Suppressor macrophage treated with lipopolysaccharide for 4 hours (primary cell): ENCODE measurements at places on chromosomes 4 and X.

DNA sequence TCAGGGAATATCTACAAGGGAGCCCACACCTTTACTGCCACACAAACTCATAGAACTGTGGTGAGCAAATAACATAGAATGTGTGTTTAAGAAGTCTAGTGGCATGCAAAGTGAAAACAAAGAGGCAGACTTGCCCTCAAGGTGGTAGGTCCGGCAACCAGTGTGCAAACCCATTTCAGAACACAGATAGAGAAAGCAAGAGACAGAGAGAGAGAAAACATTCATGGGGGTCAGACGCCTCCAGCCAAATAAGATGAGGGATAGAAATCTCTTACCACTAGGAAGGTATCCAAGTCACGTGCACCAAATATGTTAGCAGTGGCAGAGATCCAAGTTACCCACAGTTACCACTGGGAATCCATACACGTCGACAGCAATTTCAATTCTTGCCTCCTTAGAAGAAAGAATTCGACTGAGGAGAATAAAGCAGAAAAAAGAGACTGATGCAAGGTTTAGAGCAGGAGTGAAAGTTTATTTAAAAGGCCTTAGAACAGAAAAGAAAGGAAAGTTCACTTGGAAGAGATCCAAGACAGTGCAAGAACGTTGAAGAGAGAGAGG lies 252.8 kb downstream of the NAP1L3 start:
- DNase-seq, result no peak

- no peak for DNase-seq
These were observed 356.4 kb upstream of the CXorf51A start for GRCh38 chrX:147170993-147171392.

DNA sequence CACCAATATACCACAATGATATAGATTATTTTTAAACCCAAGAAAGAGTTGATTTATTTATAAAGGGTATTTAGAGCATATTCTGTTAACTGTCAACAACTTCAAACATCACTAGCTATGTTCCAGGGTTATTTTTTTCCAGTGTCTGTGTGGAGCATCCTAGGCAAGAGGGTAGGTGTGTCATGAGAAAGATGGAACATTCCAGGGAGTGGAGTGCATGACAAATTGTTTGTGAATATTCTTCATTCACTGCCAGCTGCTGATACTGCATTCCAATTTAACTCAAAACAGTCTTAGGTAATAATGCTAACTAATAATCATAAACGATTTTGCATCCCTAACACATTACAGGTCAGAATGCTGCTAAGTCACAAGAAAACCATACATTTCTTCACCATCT lies 148.7 kb upstream of the RASGEF1B start:
- DNase-seq, result no peak

GRCh38 chr4:138800421-138800820 lies 215.2 kb upstream of the NOCT start:
- DNase-seq, result no peak

GRCh38 chr4:52195869-52196268 lies 144.8 kb downstream of the SPATA18 start:
- DNase-seq, result no peak

- DNase-seq, result no peak
These were observed 9.0 kb downstream of the TAB3 start for GRCh38 chrX:30880058-30880457.

DNA sequence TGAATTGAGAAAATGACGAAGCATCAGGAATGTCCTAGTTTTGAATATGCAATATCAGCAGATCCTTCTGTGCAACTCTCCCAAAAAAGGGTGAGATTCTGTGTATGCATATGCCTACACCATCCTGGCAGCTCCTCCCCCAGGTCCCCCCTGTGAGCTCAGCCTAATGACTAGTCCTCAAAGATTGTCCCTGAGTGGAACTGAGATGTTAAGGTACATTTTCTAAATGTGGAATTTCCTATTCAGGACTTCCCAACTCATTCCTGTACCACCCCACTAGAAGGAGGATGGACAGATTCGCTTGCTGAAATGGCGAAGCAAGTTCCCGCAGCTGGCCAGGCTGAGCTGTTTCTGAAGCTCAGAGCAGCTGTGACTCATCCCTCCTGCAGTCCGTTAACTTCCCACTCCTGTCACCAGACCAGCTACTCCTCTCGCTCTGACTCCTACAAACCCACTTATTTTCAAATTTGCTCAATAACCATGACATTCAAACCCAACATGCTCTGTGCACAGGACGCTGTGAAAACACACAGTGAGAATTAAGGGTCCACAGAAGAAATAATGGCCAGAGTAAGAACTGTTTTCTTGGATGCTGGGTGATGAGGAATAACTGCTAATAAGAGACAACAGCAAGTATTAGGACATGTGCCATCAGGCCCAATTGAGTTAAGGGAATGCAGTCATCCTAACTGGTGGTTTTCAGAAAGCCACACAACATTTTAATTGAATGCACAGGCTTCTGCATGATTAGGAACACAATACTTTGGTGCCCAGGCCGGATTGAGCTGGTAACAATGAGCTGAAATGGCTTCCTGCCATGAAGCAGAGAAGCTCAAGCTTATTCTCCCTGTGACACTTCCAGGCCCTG lies 40.0 kb upstream of the IRF2 start:
- peak; percentile 97 for DNase-seq

DNA sequence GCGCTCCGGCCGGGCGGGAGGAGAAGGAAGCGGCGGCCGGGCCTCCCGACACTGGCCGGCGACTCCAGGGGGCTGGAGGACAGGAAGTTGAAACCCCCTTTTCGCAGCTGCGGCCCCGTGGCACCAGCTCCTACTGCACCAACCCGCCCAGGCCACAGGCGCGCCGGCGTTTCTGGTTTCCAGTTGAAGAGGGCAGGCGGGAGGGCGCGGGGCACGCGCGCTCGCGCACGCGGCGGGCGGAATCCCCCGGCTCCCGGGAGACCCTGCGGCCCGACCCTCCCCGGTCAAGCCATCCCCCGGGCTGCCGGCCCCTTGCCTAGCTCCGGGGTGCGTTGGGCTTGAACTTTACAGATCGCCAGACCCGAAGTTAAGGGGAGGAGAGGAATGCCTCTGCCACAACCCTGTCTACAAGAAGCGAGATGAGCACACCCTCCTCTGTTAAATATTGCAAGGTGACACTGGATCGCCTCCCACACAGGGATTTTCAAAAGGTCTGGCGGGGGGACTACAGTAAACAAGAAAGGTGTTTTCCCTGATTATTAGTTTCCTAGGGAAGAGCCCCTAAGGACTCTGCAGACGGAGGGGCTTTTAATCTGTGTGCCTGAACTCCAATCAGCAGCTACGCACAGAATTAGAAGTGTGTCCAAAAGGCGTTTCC lies 1.4 kb downstream of the ELOVL6 start:
- peak; percentile 53 for DNase-seq

DNA sequence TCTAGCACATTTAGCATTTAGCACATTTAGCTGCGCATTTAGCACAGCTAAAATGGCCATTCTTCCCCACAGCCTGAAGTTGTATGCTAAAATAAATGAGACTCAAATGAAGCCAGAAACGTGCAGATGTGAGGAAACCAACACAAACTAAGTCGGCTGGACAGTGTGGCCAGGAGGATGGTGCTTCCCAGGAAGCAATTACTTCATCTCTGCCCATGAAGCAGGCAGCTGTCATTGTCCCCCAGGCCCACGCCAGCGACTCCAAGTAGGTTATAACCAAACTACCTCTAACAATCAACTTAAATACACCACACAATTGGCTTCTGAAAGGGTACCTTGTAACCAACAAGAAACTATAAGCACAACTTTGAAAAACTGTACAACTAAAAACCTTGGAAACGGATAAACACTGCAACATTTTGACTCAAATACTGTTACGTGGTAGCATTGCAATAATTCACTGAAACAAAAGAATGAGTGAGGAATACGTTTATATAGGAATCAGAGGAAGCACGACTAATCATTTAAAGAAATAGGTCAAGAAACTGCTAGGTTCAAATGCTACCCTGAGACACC lies 39.2 kb downstream of the AFAP1 start:
- DNase-seq, result no peak

DNA sequence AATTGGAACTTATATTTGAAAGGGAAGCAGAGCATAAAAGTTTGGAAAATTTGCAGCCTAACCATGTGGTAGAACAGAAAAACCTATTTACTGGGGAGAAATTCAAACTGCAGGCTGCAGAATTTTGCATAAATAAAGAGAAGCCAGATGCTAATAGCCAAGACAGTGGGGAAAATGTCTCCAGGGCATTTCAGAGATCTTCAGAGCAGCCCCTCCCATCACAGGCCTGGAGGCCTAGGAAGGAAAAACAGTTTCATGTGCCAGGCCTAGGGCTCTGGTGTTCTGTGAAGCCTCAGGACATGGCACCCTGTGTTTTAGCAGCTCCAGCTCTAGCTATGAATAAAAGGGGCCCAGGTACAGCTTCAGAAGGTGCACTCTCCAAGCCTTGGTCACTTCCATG lies 648.7 kb upstream of the FRG1 start:
- no peak for DNase-seq

- DNase-seq, result no peak
These were observed 97.2 kb upstream of the ACSL4 start for GRCh38 chrX:109830157-109830703.

DNA sequence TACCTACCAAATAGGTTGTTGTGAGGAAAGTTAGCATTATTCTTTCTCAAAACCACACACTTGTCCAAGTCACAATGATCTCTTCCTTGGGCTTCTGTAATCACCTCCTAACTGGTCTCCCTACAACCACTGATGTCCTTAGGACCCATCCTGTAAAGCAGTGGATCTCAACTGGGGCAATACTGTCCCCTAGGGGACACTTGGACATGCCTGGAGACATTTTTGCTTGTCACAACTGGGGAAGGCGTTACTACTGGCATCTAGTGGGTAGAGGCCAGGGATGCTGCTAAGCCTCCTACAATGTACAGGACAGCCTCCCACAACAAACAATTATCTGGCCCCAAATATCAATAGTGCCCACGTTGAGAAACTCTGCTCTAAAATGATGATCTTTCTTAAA lies 118.7 kb upstream of the AP1S2 start:
- peak; percentile 43 for DNase-seq

DNA sequence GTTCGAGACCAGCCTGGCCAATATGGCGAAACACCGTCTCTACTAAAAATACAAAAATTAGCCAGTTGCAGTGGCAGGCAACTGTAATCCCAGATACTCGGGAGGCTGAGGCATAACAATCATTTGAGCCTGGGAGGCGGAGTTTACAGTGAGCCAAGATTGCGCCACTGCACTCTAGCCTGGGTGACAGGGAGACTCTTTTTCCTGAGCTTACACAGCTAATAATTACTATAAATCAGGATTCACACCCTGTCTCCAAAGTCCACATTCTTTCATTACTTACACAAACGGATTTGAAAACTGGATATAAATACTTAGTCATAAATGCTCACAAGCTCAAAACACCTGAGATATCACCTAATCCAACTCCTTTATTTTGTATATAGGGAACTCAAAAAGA lies 151.6 kb downstream of the LRBA start:
- no peak for DNase-seq

- DNase-seq, result no peak
These were observed 364.8 kb downstream of the PDGFC start for GRCh38 chr4:156606554-156607477.

DNA sequence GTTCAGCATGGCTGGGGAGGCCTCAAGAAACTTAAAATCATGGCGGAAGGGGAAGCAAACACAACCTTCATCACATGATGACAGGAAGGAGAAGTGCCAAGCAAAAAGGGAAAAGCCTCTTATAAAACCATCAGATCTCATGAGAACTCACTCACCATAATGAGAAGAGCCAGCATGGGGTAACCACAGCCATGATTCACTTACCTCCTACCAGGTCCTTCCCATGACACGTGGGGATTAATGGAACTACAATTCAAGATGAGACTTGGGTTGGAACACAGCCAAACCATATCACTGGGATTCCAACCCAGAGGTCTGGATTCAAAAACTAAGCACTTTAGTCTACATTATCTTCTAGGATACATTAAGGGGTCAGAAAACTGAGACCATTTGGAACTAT lies 609.6 kb upstream of the SPANXN1 start:
- DNase-seq, result no peak

- DNase-seq, result no peak
These were observed 120.1 kb downstream of the MANBA start for GRCh38 chr4:102640669-102641068.

DNA sequence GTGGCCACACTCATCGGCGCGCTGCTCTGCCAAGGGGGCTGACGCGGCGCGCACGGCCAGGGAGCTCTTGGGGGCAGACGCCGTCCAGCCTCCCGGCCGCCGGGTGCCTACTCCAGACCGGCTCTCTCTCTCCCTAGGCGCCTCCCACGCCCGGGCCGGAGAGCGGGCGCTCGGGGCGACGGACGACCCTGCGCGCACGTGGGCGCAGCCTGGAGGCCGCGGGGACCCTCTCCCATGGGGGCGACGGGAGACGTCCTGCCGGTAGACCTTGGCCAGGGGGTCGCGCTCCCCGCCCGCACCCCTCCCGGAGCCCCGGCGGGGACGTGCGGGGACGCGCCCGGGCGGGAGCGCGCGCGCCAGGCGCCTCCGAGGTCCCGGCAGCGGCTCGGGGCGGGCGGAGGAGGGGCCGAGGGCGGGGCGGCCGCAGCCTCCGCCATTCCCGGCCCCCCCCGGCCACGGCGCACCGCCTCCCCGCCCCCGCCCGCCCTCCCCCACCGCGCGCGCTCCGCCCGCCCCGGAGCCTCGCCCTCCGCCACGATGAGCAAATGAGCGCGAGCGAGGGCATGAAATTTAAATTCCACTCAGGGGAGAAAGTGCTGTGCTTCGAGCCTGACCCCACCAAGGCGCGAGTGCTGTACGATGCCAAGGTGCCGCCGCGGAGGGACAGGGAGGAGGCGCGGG lies at the start of gene MSL3:
TSS of gene MSL3 (plus strand) at position 519 of the 681 bp plus-strand sequence. CDS start at position 546, 27 bp downstream.
- peak; percentile 63 for DNase-seq

GRCh38 chr4:150852216-150852615 lies 162.9 kb downstream of the LRBA start:
- DNase-seq, result peak; percentile 61

- DNase-seq, result no peak
These were observed 18.2 kb downstream of the ACOX3 start for GRCh38 chr4:8422327-8422726.

DNA sequence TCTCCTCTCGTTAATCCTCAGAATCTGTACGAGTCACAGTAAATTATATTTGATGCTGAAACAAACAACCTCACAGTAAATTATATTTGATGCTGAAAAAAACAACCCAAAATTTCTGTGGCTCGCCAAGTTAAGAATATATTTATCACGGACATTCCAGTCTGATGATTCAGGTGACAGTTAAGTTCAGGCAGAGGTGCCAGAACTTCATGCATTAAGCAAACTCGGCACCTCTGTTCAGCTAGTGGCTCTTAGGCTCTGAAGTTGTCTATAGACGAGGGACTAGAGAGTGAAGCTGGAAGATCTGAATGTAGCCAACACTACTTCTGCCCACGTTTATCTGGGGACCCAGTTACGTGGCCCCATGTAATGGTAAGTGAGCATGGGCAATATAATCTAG lies 132.2 kb upstream of the AGA start:
- DNase-seq, result no peak

- no peak for DNase-seq
These were observed 37.7 kb downstream of the NHS start for GRCh38 chrX:17412692-17413091.

DNA sequence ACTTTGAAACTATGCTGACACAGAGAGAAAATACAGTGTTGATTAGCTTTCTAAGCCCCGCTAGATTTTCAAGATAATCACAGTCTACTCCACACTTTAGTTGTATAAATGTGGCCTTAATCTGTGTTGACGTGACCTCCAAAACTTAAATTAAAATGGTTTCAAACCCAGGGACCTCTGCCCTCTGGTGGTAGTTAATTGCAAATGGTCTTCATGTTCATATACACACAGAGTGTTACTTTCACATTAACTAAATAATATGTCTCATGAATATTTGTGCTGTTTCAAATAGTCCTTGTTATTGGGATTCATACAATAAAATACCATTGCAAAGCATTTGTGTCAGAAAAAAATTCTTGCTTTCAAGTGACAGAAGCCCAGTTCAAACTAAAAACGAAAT lies 64.3 kb downstream of the TASL start:
- peak; percentile 9 for DNase-seq
